CD4-positive, alpha-beta T cell treated with Interleukin-17A for 1 hour (primary cell): ENCODE measurements at places on chromosomes 3 and 15.

DNA sequence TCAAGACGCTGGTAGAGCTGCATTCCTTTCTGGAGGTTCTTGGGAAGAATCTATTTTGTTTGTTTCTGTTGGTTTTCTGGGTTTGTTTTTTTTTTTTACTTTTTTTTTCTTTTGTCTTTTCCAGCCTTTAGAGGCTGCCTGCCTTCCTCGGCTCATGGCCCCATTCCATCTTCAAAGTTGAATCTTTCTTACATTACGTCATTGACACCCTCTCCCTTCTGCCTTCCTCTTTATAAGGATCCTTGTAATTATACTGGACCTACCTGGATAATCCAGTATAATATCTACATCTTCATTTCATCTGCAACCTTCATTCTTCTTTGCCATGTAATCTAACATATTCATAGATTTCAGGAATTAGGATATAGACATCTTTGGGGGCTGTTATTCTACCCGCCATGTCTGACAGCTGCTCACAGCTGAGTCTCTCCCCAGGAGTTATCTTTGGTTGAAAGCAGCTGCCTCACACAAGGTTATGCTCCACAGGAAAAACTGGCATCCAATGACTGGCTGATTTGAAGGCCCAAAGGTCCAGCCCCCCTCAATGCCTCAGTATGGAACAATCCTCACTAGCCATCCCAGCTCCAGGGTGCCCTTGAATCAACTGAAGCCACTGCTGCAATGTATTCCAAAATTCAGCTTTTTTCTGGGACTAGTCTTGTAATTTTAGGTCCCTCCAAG is 38.4 kb upstream of the THBS1 start:
- no peak for DNase-seq

- DNase-seq = no peak
These were observed 131.4 kb downstream of the NSMCE3 start for GRCh38 chr15:29138260-29138659.

GRCh38 chr15:31141792-31142191 is 40.3 kb upstream of the TRPM1 start:
- DNase-seq = no peak

DNA sequence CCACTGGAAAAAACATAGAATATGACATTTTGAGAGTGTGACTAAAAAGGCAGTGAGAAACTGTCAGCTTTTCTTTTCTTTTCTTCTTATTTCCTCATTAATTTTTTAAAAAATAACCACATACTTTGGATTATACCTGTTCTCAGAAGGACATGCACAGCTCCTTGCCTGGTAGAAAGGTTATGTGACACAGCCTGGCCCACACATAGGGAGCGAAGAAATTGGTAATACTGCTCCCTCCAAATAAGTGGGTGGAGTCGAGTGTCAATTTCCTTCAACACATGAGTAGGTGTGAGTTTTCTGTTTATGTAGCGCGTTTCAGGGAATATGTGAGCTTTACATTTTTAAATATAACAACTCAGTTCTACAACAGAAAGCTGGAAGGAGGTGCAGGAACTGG is 28.9 kb upstream of the RAD18 start:
- no peak for DNase-seq

- DNase-seq = no peak
These were observed 9.8 kb upstream of the ETV5 start for GRCh38 chr3:186118692-186119091.

GRCh38 chr15:59303633-59304032 is 69.0 kb downstream of the MYO1E start:
- DNase-seq = no peak

DNA sequence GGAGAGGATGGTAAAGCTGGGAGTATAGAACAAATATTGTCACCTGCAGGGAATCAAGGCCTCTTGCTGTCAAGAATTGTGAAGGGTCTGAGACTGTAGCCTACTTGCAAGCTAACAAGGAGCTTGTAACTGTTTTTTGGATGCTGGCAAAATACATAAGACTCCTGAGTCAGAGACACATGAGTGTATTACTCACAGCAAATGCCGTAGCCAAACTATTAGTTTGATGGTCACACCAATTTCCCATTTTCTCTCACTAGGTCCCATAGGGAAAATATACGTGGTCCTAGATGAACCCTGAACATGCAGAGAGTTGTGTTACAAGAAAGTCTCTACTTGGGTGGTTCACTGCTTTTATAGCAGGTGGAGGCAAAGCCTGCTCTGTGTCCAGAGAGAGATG is 44.7 kb upstream of the LIPC start:
- no peak for DNase-seq

- no peak for DNase-seq
These were observed 153.2 kb downstream of the WNT5A start for GRCh38 chr3:55333923-55334322.

DNA sequence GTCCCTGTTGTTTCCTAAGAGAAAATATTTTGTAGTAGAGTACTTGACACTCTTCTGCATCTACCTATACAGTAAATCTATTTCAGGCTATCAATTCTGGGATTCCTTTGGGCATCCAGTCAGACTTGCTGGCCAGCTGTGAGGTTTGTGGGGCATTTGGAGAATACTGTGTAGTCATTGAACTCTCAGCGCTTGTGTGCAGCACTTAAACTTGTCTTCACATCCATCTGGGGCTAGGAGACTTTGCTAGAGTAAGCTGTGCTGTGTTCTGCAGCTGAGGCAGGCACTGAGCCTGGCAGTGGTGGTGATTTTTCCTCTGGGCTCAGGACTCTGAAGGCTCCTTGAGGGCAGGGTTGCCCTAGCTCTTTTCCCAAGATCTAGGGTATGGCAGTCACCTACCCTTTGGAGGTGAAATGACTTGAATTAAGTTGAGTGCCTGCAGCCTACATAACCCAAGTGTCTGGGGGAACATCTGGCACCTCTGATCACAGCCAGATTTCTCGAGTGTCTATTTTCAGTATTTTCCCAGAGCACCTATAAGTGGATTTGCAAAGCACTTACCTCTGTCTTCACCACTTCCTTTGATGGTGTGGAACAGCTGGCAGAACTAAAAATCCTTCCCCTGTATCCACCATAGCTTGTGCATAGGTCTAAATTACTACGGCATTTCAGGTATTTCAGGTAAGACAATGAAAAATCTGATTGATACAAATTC is 19.3 kb downstream of the CLSTN2 start:
- DNase-seq = no peak

- no peak for DNase-seq
These were observed 277 bp upstream of the DALRD3 start for GRCh38 chr3:49018707-49019006.

GRCh38 chr3:173548261-173548660 is 150.7 kb downstream of the NLGN1 start:
- no peak for DNase-seq

DNA sequence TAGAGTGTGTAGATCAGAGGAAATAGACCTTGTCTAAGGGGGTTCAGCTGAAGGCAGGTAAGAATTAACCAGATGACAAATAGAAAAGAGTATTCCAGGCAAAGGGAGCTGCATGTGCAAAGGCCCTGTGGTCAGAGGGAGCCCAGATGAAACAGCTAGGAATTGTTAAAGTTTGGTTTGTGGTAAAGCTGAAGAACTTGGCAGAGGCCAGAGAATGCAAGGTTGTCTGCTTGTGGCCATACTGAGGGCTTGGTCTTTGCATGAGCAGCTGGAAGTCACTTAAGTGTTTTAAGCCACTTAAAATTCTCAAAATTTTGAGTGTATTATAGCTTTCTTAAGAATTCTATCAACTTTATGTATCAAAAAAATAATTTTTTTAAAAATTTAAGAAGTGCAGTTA is 116.5 kb downstream of the NEK10 start:
- DNase-seq = no peak

DNA sequence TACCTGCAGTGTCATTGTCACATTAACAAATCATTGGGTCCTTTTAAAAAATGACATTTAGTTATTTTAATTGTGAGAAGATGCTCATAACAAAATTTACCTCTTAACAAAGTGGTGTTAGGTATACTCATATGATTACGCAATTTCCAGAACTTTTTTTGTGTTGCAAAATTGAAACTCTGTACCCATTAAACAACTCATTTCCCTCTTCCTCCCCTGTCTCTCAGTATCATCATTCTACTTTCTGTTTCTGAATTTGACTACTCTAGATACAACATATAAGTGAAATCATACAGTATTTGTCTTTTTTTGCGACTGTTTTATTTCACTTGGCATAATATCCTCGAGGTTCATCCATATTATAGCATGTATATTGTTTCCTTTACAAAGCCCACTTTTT is 58.7 kb upstream of the CHST2 start:
- DNase-seq = no peak

GRCh38 chr3:177740254-177740653 is 543.0 kb upstream of the TBL1XR1 start:
- DNase-seq = no peak

GRCh38 chr15:80567721-80568157 is 127.4 kb upstream of the ABHD17C start:
- DNase-seq = peak; percentile 28

- DNase-seq = no peak
These were observed 46.1 kb upstream of the MRPS22 start for GRCh38 chr3:139297588-139298311.

DNA sequence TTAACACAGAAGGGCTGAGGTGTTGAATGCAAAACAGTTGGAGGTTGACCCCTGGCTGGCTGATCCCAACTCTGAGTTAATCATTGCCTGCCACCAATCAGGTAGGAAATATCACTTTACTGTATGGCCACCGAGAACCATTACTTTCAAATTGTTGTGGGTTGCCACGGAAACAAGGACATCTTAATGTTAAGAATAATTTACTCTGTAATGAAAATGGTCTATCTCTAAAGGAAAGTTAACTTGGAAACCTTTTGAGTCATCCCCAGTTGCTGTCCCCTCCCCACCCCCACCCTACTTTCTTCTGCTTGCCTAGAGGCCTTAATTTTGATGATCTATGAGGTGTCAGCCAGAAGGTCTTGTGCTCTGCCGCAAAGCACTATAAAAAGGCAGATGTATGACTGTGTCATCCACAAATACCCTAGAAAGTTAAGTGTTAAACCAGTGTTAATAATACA is 78.7 kb upstream of the SNRK start:
- DNase-seq = no peak

DNA sequence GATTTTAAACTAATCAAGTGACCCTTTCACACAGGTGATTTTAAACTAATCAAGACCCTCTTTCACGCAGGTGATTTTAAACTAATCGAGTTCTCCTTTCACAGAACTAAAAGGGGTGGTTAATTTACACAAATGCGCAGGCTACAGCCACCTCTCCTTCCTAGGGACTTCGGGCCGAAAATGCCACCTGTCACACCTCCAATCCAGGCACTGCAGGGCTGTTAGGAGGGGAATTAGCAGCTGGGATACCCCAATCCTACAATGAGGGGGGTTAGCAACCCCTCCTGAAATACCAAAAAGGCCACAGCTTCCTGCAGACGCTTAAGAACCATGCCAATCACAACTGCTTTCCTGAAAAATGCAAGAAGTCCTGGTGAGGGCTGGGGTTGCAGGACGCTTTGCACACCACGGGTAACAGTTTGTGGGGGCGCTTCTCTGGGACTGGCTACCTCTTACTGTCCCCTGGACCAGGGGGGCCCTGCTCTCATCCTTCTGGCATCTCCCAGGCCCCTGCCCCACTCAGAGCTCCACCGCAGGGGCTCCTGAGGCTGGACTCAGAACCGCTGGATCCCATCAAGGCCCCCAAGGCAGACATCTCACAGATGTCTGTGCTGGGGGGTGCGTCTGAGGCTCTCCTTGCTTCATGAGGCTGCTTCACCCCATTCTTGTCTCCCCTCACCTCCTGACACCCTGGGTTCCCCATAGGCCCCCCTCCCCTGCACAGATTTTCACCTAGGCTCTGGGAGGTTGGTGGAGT is 145.9 kb downstream of the OR4M2 start:
- DNase-seq = no peak

GRCh38 chr3:38116471-38117162 is 20.3 kb downstream of the ACAA1 start:
- no peak for DNase-seq

GRCh38 chr15:50777042-50777441 is 11.5 kb upstream of the SPPL2A start:
- DNase-seq = no peak

- DNase-seq = no peak
These were observed 195.4 kb upstream of the TPRG1 start for GRCh38 chr3:188976407-188976806.

DNA sequence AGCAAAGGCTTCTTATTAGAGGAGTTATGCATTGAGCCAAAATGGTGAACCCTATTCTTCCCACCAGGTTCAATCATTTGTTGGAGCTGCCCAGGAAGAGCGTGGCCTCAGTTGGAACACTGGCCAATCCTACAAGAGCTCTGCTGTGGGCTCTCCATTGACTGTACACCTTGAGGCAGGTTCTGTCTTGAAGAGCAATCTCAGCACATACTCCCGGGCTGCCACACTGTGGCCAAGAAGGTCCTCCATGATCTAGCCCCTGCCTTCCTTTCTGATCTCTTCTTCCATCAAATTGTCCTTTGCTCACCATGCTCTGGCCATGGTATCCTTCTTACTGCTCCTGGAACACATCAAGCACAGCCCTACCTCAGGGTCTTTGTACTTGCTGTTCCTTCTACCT is 5.7 kb upstream of the SUMF1 start:
- no peak for DNase-seq

DNA sequence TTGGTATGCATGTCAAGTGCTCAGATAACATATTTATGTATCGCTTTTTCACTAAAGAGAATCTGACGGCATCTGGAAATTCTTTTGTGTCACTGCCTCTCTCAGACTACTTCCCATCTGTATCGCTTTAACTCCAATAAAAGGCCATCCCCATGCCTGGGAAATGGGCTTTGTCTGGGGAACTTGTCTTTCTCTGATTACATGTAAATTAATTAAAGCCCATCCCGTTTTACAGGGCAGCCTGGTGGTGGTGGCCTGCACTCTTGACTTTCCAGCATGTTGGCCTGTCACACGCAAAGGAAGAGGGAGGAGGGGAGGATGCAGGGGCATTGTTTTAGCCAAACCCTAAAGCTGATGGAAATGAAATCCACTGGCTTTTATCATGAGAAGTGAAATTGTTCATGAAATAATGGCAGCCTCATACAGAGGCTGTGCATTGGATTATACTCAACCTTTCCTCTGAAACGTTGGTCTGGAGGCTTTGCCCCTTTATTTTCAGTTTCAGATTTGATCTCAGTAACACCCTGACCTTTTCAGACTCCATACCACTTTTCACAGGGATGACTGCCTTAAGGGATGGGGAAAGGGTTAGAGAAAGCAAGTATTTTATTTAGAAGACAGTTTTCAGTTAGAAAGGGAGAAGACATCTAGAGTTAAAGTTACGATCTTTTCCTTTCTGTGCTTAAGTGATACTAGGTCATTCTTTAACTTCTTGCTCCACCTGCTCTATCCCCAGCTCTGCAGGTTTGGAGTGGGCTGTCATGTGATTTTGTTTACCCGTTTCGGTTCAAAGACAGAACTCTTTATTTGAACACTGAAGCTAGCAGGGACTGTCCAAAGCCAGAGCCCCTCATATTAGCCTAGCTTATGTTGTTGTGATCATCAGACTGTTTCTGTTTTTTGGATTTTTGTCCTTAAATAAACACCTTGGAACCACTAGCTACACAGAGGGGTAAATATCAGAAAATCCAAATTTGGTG is 94.6 kb upstream of the CTDSPL start:
- no peak for DNase-seq
